NCI-H1092 (cell line): ENCODE measurements at places on chromosomes 3 and 15.

- DNase-seq, result no peak
Measured at GRCh38 chr3:140242818-140243276, 307.9 kb downstream of the CLSTN2 start.

GRCh38 chr3:170909129-170909903 is 879 bp upstream of the EIF5A2 start:
- no peak for DNase-seq

GRCh38 chr3:31472479-31473390 is 60.0 kb upstream of the STT3B start:
- DNase-seq, result no peak

GRCh38 chr3:18715208-18715607 is 290.1 kb upstream of the SATB1 start:
- DNase-seq, result no peak

GRCh38 chr15:87527875-87528274 is 728.7 kb downstream of the NTRK3 start:
- no peak for DNase-seq
